ENCODE measurements at places on chromosomes 5 and 9.

GRCh38 chr5:141841378-141842180 is 36.6 kb downstream of the PCDH1 start:
- no peak for DNase-seq

DNA sequence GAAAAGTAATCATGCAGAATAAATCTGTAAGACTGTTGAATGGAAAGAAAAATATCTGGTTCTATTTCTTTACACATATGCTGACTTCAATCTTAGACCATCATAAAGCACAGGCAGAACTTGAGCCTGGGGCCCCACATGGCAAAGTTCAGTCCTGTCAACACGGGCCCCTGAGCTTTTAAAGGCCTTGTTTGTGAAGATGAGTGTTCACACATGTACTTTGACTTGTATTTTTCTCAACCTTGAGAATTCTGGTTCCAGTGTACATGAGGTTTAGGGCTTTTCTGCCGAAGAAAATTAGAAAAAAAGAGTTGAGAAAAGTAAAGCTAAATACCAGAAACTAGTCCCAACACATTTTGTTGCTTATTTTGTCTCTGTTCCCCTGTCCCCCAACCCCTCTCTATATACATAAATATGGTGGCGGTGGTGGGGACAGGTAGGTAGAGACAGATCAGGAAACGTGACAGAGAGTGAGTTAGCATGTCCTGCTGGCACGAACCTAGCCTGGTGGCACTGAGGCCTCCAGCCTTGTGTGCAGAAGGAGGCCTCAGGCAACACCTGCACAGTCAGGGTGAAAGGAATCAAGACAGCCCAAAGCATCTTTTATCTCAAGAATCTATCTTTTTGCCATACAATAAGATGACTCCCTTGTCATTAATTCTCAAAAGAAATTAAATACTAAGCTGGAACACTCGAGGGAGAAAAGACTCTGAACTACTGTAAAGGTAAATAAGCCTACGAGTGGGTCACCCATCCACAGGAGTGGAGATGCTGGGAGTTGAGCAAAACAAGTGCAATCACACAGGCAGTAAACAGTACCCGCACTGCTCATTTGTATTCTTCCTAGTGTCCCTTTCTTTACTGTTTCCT is 22.9 kb downstream of the LIFR start:
- no peak for DNase-seq

DNA sequence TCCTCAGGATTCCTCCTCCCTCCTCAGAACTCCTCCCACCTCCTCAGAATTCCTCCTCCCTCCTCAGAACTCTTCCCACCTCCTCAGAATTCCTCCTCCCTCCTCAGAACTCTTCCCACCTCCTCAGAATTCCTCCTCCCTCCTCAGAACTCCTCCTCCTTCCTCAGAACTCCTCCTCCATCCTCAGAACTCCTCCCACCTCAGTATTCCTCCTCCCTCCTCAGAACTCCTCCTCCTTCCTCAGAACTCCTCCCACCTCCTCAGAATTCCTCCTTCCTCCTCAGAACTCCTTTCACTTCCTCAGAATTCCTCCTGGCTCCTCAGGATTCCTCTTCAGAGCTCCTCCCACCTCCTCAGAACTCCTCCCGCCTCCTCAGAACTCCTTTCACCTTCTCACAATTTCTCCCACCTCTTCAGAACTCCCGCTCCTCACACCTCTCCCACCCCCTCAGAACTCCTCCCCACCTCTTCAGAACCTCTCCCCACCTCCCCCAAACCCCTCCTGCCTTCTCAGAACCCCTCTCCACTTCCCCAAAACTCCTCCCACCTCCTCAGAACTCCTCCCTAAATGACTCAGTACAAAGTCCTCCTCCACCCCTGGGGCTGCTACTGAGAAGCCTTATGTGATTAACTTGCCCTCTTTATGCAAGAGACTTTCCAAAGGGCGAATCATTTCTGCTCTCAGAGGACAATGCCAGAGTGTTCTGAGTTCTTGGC is 23.2 kb downstream of the SLC46A2 start:
- DNase-seq: peak; percentile 83

DNA sequence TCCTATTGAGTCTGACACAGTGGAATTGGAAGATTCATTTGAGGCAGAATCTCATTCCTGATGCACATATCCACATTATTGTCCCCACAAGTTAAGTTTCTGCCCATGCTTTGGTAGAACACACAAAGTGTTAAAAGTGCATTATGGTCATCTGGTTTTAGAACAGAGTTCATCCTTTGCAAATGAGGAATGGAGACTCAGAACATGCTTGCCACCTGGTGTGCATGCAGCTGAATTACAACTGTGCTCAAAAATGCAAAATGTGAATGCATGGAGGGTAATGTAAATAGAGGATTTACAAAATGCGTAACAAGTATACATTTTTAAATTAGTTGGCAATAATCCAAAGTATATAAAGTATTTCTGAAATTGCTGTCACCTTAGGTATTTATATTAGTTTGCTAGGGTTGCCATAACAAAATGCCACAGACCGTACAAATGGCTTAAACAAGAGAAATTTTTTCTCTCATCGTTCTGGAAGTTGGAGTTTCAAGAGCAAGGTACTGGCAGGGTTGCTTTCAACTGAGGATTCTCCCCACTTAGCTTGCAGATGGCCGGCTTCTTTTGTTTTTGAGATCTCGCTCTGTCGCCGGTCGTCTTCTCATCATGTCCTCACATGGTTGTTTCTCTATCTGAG is 671.1 kb downstream of the TAF11L14 start:
- peak; percentile 22 for DNase-seq

GRCh38 chr5:96279801-96280542 is 153.1 kb downstream of the PCSK1 start:
- no peak for DNase-seq

DNA sequence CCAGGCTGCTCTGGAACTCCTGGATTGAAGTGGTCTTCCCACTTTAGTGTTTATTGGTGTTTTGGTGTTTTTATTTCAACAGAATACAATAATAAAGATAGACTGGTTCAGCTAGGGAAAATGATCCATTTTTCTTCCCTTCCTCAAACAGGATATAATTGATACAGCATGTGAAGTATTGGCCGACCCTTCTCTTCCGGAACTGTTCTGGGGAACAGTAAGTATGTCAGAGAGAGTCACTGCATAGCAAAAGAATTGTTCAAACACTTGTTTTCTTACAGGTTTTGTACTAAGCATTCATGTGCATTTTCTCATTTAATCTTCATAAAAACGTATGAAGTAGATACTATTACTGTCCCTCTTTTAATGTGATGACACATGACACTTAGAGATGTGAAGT is 31.6 kb downstream of the NUP188 start:
- no peak for DNase-seq

GRCh38 chr5:132915681-132916080 is 42.2 kb downstream of the LEAP2 start:
- no peak for DNase-seq

GRCh38 chr9:126578029-126578428 is 35.7 kb upstream of the LMX1B start:
- DNase-seq: no peak

- DNase-seq: no peak
Observed at GRCh38 chr5:160436017-160436416, 14.4 kb downstream of the PTTG1 start.

GRCh38 chr5:119426057-119426456 is 26.2 kb upstream of the HSD17B4 start:
- DNase-seq: no peak

DNA sequence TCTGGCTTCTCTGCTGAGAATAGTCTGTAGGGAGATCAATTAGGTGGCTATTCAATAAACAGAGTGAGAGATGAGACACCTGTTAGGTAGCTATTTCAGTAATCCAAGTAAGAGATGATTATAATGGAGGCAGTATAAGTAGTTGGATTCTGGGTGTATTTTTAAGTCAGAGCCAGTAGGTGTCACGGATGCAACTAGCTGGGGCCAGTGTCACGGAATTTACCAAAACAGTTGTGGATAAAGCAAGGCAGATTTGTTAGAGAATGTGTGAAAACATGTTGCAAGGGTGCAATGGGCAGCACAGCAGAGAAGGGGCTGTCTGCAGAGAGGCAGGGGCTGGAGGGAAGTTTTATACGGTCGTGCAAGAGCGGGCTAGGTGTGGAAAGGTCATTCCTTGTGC is 114.9 kb downstream of the RASGRF2 start:
- no peak for DNase-seq

DNA sequence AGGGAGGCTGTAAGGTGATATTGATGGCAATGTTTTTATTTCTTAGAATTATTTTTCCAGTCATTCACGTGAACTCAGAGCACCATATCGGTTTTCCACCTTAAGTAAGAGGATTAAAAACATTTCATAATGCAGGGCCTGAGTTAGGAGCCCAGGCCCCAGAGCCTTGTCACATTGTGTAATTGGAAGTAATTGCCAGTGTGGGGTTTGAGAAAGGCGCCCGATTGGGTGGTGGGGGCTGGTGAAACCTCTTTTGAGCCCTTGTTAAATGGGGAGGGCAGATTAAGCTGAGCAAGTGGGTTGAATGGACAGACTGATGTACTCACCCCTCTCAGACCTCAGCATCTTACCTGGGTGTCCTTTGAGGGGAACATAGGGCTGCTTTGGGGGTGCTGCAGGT is 116.7 kb upstream of the PITX1 start:
- DNase-seq: no peak

DNA sequence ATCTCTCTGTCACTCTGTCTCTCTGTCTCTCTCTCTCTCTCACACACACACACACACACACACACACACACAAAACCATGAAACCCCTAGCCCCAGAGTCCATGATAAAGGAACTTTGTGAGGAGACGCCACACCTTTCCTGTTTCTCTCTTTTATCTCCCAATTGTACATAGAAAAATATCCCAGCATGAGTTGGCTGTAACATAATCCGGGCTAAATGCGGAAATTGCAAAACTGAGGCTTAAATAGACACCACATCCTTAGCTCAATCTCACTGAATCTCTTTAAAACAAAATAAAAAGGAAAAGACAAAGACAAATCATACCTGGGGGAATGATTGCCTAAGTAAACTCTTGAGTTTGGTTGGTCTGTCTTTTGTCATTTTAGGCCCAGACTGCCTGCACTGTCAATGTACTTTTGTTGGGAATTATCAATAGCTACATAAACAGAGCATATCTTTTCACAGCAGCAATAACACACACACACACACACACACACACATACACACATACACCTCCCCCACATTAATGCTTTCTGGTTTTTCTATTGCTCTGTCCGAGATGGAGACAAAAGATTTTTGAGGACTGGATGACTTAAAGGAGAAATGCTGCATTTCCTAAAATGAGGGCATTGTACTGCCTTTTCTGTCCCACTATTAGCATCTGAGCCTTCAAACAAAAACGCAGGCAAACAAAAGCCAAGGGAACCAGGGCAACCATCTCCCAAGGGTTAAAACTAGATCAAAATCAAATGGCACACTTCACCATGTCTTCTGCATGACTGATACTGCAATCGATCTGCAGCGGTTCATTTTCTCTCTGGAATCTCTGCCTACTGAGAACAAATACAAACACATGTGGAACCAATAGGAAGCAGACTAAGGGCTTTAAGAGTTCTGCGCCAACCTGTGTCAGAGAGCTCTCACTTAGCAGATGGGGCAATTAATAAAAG is 321.5 kb downstream of the NFIB start:
- DNase-seq: no peak

- peak; percentile 29 for DNase-seq
Observed at GRCh38 chr9:121023064-121023463, 27.0 kb downstream of the C5 start.

DNA sequence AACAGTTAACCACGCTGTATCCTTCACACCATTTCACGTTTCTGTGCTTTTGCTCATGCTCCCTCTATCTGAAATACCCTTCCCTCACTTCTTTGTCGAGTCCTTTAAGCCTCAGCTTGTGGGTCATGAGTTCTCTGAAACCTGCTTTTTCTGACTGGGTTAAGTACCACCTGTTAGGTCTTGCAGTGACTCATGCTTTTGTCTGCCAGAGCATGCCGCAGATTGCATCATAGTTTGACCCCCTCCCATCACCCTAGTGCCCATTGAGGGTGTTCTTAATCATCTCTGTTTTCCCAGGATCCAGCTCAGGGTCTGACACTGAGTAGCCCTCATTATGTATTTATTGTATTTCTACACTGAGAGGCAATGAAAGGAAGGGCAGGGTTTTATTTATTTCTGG is 190.2 kb downstream of the ASTN2 start:
- no peak for DNase-seq

DNA sequence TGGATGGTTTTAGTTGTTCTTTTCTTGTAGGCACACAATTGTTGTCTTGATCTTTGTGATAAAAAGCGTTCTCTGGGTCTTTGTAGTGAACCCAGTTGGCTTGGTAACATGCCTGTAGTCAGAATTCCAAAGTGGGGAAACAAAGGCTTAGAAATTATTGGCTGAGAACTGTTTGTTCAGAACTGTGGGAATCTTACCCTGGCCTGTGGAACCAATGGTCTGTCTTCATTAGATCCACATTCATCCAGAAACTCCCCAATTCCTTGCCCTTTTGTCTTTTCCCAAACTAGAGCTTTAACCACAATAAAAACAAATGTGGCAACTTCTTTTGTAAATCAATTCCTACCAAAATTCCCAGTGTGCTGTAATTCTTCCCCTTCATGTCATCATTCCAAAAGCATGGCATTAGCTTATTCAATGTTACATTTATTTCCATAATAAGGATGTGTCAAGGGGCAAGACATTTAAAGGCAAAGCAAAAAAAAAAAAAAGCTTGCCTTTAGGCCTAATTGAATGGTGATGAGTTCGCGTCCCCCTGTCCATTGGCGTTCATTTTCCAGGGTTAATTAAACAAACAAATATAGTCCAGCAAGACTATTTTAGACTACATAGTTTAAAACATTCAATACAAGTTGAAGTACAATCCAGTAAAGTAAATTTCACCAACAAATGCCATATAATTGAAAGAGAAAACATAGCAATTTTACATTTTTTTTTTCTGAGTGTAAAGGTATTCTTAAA is 249.8 kb upstream of the ZNF608 start:
- no peak for DNase-seq

DNA sequence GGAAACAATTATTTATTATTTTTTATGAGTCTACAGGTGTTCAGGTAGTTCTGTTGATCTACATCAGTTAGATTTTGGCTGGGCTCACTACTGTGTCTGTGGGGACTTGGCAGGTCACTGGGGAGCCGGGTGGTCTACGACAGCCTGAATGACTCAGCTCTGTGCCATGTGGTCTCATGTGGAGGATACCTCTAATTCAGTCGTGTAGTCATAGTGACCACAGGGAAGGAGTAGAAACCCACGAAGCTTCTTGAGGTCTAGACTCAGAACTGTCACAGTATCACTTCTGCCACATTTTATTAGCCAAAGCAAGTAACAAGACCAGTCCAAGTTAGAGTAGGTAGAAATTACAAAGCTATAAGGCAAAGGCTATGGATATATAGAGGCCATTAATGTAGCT is 64.7 kb upstream of the GRAMD2B start:
- DNase-seq: no peak

- DNase-seq: no peak
Observed at GRCh38 chr9:134348404-134349155, 22.3 kb downstream of the RXRA start.

- no peak for DNase-seq
Observed at GRCh38 chr5:31300501-31300900, 107.0 kb downstream of the CDH6 start.

- no peak for DNase-seq
Observed at GRCh38 chr5:174589599-174589998, 134.8 kb upstream of the MSX2 start.
